ENCODE measurements at places on chromosomes 5 and 9.

GRCh38 chr9:105959531-105959930 lies 265.2 kb downstream of the TMEM38B start:
- DNase-seq = no peak

DNA sequence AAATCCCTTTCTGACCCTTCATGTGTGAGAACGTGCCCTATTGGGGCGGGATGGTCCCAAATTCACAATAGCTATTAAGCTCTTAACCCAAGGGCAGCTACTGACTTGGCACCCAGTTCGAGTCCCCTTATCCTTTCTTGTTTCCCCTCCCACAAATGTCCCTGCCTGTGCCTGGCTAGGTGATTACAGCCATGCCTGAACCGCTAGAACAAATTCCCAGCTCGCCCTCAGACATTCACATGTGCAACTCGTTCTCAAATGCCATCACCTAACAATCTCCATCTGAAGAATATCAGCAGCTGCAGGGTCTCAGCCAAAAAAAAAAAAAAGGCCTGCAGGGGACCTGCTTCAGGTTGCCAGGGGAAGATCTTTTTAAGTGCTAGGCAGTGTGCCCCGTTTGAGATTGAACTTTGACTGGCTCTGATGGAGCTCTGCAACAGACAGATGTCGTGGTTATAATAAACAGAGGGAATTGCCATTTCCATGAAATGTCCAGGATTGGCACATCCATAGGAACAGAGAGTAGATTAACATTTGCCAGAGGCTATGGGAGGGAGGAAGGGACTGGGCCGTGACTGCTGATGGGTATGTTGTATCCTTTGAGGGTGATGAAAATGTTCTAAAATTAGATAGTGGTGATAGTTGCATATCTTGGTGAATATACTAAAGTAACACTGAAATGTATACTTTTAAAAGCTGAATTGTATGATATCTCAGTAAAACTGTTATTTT lies 347.2 kb upstream of the WWC1 start:
- no peak for DNase-seq

DNA sequence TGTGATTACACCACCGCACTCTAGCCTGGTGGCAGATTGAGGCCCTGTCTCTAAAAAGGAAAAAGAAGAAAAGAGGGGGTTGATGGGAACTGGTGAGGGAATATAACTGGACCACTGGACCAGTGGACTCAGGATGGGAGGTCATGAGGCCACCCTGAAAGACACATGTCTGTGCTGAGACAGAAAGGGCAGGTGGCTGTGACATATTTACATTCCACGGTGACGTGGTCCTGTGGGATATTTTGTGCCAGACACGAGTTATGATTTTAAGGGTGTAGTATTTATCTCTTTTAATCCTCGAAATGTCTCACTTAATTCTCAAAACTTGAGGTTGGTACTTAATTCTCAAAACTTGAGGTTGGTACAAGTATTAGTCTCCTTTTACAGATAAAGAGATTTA lies 32.9 kb downstream of the LHX2 start:
- DNase-seq = no peak

GRCh38 chr9:28747351-28747985 lies 1174.2 kb upstream of the C9orf72 start:
- no peak for DNase-seq

GRCh38 chr5:33362915-33363314 lies 77.8 kb upstream of the TARS1 start:
- DNase-seq = no peak

DNA sequence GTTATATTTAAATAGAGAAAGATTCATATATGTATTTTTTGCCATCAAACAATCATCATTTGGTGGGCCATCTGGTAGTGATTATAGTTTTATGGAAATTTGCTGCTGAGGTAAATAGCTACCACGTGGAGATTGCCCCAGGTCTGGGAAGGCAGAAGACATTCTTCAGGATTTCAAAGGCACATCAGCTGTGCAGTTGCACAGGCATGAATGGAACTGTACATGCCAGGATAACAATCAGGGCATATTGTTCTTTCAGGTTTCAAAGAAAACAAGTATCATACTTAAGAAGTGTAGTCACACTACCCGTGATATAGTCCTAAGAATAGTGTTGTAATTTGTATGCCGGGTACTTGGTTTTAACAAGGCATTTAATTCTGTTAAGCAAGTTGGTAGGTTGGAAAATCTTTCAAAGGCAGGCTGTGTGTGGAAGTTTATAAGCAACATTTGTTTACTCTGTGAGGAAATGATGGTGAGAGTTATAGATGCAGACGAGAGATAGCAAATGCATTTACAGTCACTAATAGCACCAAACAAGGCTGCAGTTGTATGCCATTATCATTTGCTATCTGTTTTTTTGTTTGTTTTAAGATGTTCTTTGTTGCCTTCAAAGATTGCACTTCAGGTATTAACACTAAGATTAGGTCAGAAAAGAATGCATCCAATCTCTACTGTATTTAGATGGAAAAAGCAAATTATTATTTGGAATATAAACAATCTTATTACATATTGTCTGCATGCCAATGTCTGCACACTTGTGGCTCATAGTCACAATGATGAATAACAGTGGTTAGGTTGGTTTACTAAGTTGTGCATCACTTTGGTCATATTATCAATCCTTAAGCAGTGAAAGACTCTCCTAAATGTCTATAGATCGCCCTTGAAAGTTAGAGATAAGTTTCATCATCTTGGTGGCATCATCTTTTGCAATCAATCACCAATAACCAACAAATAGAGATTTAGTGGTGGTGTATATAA lies 55.3 kb downstream of the RPS23 start:
- no peak for DNase-seq

GRCh38 chr5:135253601-135254178 lies 145.3 kb downstream of the MACROH2A1 start:
- no peak for DNase-seq

DNA sequence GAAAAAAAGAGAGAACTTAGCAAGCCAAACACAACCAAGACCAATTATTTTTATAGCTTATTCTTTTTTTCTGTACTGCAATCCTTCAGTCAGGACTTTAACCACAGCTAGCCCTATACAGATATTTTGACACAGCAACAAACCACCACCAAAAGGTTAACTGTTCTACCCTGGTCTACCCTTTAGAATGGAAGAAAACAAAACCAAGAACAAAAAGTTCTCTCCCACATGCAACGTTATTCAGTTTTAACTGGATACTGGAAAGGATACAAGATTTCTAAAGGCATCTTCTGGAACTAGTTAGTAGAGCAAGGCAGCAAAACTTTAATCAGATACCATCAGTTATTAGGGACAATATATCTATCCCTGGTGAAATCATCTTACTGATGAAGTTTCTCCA lies 32.6 kb downstream of the ECPAS start:
- no peak for DNase-seq

GRCh38 chr9:105884416-105884815 lies 190.1 kb downstream of the TMEM38B start:
- DNase-seq = no peak

DNA sequence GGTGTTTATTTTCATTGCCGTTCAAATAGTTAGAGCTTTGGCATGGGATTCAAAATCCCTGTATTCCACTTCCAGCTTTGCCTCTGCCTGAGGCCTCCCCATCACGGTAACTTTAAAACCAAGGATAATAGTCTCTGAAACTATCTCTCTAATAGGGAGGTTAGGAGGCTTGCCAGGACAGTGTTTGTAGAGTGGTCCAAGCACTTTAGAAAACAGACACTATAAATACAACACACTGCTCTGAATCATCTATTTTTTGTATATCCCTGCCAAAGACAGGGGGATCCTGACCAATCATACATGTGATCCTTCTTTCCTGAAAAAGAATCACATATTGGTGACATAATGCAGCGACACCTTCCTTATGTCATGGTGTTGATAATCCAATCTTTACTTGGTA lies 326.8 kb downstream of the BNC2 start:
- DNase-seq = no peak

DNA sequence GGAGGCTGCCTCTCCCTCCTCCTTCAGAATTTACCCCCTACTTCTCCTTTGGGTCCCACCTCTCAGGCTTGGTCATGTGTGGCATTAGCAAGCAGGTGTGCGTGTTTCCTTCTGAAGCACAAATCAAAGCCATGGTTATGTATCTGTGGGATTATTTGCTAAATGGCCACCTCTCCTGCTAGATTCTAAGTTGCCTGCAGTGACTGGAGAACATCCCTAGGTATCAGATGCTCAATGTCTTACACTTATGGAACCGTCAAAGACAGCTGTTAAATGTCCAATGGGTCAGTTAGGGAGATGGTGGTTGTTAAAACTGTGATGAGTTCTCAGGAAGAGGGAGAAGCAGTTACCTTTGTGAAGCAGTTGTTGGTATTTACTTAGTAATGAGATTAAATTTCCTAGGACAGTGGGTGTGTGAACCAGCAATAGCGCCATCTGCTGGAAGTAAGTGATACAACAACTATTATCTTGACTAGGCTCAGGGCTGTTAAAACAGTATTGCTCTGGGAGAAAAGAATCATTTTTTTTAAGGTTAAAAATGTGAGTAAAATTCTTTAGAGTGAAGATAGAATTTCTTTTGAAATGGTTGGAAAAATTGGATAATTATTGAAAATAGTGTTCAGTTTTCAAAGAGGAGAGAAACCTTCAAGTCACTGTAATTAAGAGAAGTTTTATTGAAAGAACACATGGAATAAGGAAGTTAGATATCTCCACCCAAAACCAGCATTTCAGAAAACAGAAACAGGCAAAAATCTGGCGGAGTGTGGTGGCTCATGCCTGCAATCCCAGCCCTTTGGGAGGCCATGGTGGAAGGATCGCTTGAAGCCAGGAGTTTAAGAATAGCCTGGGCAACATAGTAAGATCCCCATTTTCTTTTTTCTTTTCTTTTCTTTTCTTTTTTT lies 71.3 kb downstream of the TMC1 start:
- peak; percentile 38 for DNase-seq

DNA sequence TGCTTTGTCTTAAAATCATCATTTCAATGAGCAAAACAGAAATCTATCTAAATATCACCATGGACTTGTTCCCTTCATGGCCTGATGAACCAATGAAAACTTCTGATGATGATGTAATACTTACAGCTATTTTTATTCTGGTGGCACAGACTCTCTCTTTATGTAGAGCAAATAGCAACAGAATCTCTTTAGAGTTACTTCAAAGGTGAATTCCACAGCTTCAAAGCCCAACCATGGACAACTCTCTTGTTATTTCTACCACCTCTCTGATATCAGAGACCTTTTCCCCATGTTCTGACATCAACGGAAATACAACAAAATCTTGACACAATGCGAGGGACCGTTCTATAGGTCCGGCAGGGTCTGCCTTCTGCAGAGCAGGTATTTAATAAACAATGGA lies 70.1 kb downstream of the RETREG1 start:
- no peak for DNase-seq

GRCh38 chr5:67774267-67774552 lies 441.3 kb upstream of the PIK3R1 start:
- DNase-seq = no peak

DNA sequence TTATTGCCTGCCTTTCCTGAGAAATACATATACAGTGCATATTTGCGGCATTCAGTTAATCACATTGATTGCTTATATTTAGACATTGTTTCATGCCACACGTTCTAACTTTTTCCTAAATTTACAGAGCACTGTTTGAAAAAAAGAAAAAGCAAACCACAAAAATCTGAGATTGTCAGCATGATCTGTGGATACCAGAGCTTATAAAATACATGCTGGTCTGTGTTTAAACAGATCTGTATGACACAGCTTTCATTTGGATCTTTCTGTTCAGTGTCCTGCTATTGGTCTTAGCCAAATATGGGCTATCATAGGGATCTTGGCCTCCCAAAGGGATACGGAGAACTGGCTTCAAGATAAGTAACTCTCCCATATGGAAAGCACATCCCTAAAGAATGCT lies 20.2 kb downstream of the ALDH1A1 start:
- DNase-seq = no peak

GRCh38 chr5:138192826-138193225 lies 13.9 kb downstream of the KIF20A start:
- no peak for DNase-seq

DNA sequence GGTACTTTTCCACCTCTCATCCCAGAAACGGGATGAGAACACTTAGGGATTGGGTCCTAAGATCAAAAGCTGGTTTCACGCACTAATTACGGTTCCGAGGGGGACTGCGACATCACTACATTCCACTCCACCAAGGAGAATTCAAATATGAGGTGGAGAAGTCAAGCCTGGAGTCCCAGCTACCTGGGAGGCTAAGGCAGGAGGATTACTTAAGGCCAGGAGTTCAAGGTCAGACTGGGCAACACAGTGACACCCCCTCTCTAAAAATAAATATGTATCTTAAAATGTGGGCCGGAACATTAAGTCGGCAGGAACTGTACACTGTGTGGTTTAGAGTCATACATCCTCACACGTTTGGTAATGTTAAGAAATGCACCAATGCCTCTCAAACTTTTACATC lies 1.6 kb downstream of the GOLGA2 start:
- DNase-seq = no peak

GRCh38 chr5:142303565-142303964 lies 21.3 kb downstream of the SPRY4 start:
- no peak for DNase-seq

GRCh38 chr9:134198791-134199190 lies 34.4 kb upstream of the RNU6ATAC start:
- DNase-seq = no peak

DNA sequence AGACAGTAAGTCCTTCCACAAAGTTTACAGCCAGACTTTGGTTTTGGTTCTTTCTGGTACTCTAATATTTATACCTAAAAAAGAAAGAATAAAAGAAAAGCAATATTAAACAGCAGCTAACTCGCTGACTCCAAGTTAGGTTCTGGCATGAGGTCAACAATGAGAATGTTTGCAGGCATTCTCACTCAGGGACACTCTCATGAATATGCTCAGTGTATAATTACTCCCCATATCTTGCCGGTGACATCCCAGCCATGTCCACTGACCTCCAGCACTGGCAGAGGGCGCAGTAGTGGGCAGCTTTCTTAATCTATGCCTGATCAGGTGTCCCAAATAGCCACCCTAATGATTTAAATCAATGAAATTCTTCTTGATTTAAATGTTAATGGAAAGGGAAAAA lies 151.5 kb downstream of the BNC2 start:
- DNase-seq = no peak
